ENCODE measurements at places on chromosomes 11 and 22.

- peak; percentile 65 for DNase-seq
Observed at GRCh38 chr11:72813740-72814285, 398 bp upstream of the ATG16L2 start.

DNA sequence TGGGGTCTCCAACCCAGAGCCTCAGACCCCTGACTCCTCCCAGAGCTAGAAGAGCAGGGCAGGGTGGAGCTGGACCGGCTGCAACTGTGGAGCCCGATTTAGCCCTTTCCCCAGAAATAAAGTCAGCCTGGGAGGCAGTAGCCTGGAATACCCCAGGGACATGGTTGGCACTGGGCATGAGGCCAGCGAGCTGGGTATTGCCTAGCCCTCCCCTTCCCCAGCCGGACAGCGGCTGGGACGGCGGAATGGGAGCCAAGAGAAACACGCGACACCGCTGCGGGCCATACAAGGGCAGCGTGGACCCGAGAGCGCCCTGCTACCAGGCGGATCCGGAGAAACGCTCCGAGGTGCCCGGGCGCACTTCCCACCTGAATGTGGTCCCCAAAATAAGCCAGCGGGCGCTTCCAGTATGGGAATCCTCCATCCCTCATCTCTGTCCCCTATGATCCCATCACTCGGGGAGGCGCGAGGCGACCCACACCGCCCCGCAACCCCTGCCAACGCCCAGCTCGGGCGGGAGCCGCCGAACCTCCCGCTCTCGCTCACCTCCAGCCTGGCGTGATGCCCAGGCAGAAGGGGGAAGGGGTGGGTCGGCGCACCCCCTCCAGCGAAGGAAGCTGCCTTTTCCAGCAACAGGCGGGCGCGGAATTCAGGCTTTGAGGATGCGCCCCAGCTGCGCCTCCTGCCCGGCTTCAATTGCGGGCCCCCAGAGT, 758 bp downstream of the MCAM start:
- no peak for DNase-seq

- no peak for DNase-seq
Observed at GRCh38 chr22:50085211-50085972, at the start of gene MLC1. TSS of gene MLC1 (minus strand) at chr22:50085426. CDS start at chr22:50084902, 524 bp downstream.

DNA sequence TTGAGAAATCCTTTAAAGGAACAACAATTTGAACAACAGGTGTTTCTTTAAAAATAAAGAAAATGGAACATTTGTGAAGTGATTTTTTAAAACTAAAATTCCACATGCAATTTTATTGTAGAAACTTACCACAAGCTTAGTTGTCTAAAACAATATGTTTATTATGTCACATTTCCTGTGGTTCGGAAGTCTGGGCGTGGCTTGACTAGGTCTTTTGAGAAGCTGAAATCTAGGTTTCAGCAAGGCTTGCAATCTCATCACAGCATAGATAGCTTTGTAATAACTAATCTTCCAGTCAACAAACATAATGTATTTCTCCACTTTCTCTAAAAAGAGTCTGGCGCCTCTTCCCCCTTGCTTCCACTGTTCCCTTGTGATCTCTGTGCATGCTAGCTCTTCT, 27.0 kb downstream of the MS4A6A start:
- no peak for DNase-seq

- DNase-seq: no peak
Observed at GRCh38 chr11:14857621-14858020, 34.4 kb downstream of the CYP2R1 start.

- DNase-seq: no peak
Observed at GRCh38 chr22:33577862-33578411, 342.3 kb downstream of the LARGE1 start.

DNA sequence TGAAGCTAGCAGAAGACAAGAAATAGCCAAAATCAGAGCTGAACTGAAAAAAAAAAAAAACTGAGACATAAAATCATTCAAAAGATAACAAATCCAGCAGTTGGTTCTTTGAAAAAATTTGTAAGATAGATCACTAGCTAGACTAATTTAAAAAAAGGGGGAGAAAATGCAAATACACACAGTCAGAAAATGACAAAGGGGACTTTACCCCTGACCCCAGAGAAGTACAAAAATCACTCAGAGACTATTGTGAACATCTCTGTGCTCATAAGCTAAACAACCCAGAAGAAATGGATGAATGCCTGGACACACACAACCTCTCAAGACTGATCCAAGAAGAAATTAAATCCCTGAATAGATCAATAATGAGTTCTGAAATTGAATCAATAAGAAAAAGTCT, 914.3 kb upstream of the API5 start:
- no peak for DNase-seq

- no peak for DNase-seq
Observed at GRCh38 chr11:106503901-106504300, 426.4 kb downstream of the AASDHPPT start.

GRCh38 chr22:36659762-36660509, 43.6 kb downstream of the CACNG2 start:
- no peak for DNase-seq

DNA sequence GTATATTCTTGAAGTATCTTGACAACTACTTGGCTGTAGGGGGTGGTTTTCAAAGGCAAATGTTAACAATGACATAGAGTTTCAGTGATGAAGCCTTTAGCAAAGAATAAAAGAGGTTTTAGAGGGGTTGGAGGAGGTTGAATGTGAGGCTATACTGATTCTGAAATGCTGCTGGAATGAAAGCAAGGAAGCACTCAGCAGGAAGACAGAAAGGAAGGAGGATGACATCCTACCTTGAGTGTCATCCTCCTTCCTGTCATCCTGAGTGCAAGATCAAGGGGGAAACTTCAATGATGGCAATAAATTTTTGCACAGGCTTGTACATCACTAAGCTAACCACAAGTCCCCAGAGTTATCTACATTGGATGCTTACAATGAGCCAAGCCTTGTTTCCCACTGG, 120.5 kb downstream of the APIP start:
- DNase-seq: no peak

GRCh38 chr22:38873469-38874411, 1.7 kb upstream of the CBX6 start:
- peak; percentile 74 for DNase-seq

DNA sequence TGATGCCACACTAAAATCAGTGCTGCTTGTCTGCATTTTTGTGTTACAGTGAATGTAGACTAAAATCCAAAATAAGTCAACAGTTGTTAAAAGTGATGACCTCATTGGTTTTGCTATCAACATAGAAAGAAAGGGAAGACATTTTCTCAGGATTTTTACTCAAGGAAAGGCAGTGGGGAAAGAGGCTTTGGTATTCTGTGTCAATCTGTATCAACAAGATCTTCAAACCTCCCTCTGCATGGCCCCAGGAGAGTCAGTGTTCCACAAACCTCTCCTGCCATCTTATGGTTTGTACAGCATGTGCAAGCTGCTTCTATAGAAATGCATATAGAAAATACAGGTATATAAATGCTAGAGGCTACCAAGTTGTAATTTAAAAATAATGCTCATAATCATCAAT, 13.8 kb upstream of the OR51M1 start:
- DNase-seq: no peak

DNA sequence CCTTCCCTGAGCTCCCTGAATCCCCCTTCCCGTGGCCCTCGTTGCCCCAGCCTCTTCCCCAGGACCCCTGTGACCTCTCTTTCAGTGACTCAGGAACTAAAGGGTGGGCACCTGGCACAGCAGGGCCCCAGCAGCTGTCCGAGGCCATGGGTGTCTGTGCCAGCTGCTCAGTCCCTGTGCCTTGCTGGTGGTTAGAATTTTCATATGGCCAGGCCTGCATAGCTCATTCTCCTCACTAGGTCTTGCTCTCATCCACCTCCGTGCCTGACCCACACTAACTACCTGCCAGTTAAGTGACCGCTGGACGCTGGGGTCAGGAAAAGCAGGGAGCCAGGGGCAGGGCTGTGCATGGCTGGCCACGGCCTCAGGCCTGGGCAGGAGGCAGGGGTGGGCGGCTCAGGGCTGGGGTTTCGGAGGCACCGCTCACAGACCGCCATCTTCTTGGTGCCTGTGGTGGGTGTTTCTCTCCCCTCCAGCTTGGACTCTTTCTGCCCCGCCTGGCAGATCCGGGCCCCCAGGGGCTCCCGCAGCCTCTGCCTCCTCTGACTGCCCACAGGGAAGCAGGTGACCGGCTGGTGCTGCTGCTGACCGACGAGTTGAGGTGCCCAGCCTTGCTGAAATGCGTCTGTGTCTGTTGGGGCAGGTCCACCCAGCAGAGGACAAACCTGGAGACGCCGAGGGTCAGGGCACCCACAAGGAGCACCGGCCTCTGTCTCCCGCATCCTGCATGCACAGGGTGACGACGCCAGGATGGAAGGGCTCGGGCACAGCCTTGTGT, 20.3 kb downstream of the MRGPRD start:
- DNase-seq: no peak
